ENCODE measurements at places on chromosomes 16 and 17.
A peak's percentile ranks its signal among the peaks of the same experiment; 100 is the strongest.

DNA sequence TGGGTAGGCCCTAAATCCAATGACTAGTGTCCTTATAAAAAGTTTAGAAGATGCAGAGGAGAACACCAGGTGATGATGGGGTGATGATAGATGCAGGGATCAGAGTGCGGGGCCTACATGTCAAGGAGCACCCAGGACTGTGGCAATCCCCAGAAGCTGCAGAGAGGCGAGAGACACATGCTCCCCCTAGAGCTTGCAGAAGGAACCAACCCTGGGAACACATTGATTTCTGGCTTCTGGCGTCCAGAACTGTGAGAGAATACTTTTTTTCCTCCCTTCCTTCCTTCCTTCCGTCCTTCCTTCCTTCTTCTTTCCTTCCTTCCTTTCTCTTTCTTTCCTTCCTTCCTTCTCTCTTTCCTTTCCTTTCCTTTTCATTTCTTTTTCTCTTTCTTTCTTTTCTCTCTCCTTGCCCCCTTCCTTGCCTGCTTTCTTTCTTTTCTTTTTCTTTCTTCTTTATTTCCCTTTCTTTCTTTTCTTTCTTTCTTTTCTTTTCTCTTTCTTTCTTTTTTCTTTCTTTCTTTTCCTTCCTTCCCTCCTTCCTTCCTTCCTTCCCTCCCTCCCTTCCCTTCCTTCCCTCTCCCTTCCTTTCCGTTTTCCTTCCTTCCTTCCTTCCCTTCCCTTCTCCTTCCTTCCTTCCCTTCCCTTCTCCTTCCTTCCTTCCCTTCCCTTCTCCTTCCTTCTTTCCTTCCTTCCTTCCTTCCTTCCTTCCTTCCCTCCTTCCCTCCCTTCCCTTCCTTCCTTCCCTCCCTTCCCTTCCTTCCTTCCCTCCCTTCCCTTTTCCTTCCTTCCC is 134.3 kb downstream of the HAPSTR1 start:
- peak; percentile 5 for DNase-seq

- no peak for DNase-seq
These were observed 3.2 kb upstream of the UBE2G1 start for GRCh38 chr17:4369557-4370230.

- no peak for DNase-seq
These were observed 8.2 kb upstream of the LASP1NB start for GRCh38 chr17:38917259-38917658.

- no peak for DNase-seq
These were observed 140.6 kb downstream of the PARN start for GRCh38 chr16:14489460-14489859.

- no peak for DNase-seq
These were observed 9.5 kb downstream of the RNF213 start for GRCh38 chr17:80270104-80270503.

DNA sequence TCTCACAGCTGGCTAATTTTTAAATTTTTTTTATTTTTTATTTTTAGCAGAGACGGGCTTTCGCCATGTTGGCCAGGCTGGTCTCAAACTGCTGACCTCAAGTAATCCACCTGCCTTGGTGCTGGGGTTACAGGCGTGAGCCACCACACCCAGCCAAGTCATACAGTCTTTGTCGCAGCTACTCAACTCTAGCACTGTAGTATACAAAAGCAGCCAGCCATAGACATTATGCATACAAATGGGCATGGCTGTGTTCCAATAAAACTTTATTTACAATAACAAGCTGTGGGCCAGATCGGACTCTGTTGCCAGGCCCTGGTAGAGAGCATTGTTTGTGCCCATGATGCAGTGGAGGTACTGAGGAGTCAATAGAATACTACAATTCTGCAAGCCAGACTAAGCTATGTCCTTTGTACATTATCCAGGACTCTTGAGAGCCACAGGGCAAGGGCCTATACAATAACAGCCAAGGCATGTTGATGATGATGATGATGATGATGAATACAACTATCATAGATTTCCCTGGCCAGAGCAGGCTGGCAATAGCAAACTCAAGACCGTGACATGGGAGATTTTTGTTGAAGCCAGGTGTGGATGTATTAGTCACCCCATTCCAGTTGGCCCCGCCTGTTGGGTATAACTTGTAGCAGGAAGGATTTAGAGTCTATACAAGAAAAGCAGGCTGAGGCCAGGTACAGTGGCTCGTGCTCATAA is 101.8 kb downstream of the MYH11 start:
- DNase-seq, result no peak

GRCh38 chr16:77868478-77868877 is 80.1 kb downstream of the VAT1L start:
- DNase-seq, result peak; percentile 52

GRCh38 chr16:69818891-69819545 is 56.9 kb downstream of the WWP2 start:
- DNase-seq, result no peak

DNA sequence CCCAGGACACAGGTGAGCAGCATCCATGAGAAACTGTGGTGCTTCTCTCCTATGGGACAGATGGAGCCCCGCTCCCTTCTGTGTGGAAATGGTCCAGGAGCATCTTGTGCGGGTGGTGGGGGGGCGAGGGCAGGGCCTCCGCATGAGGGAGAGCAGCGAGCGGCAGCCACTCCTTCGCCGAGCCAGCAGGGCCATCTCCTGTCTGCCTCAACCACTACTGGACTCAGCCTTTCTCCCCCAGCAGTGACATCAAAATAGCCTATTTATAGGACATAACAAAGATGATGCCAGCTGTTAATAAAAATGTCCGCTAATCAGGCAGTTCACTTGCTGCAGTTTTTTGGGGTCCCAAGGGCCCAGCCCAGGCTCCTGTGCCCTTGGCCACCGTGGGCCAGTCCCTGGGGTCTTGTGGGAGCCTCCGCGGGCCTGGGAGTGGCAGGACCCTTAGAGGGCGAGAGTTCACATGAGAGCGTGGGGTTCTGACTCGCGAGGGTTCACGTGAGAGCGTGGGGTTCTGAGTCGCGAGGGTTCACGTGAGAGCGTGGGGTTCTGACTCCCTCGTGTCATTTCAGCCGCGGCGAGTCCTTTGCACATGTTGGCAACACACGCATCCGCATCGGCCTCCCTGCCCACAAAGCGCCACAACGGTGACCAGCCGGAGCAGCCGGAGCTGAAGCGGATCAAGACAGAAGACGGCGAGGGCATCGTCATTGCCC is 47.4 kb downstream of the WDR45B start:
- no peak for DNase-seq

- DNase-seq, result peak; percentile 41
These were observed 14.8 kb upstream of the PLK1 start for GRCh38 chr16:23663918-23664317.

- peak; percentile 66 for DNase-seq
These were observed 4.7 kb upstream of the IL17C start for GRCh38 chr16:88633684-88634140.

Data from activated CD4-positive, alpha-beta T cell treated with anti-CD3 and anti-CD28 coated beads, Interleukin-10, Interleukin-2, amounts not matched to agents 100 ng/mL and 50 ng/mL, durations not matched to agents 16 hours and 8 hours (primary cell).